Activated naive CD4-positive, alpha-beta T cell treated with anti-CD3 and anti-CD28 coated beads for 36 hours (primary cell): ENCODE measurements at places on chromosomes 5 and 9. TPM values are rescaled to one million over a fixed set of nuclear protein-coding genes. Genes with fewer than 3 reads are reported as not detected.
A peak's percentile ranks its signal among the peaks of the same experiment; 100 is the strongest.

Gene TMEM174
- not detected for total RNA-seq

Gene PCDHGA3
- total RNA-seq, result not detected

Gene GRM6
- not detected for total RNA-seq

GRCh38 chr5:61737964-61738340 is 405.9 kb downstream of the ZSWIM6 start:
- H3K27ac ChIP-seq, result no peak overlapping the region
- peaks cover 5% of the 10 kb centered on the region for H3K27me3 ChIP-seq
- no peak for DNase-seq

GRCh38 chr9:120252248-120252647 is 327.7 kb downstream of the CDK5RAP2 start:
- H3K27me3 ChIP-seq, result peaks cover 3% of the 10 kb centered on the region
- no peak overlapping the region for H3K27ac ChIP-seq
- DNase-seq, result no peak
- no peaks in the 10 kb centered on the region for H3K4me1 ChIP-seq
- H3K36me3 ChIP-seq, result no peaks in the 10 kb centered on the region

GRCh38 chr5:149936700-149937091 is 7.9 kb downstream of the PDE6A start:
- no peak for DNase-seq
- peaks cover 9% of the 10 kb centered on the region for H3K27me3 ChIP-seq
- H3K4me1 ChIP-seq, result peaks cover 6% of the 10 kb centered on the region
- no peaks in the 10 kb centered on the region for H3K36me3 ChIP-seq
- H3K27ac ChIP-seq, result no peak overlapping the region
- no peak overlapping the region for H3K4me3 ChIP-seq

DNA sequence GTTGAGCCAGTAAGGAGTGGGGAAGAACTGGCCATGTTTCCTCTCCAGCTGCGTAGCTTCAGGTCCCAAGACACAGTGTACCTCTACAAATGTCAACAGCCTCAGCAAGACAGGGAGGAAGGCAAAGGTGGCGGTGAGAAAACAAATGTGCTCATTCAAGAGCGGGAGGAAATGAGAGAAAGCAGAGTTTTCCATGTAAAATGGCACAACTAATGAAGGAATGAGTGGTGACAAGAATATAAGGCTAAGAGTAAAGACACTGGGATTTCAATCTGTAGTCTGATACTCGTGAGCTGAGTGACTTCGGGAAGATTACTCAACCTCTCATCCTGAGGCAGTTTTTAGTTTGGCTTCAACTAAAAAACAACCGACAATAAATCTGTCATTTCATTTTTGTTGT is 67.6 kb downstream of the DPYSL3 start:
- no peak for DNase-seq
- H3K4me1 ChIP-seq, result no peaks in the 10 kb centered on the region
- no peak overlapping the region for H3K4me3 ChIP-seq
- H3K27me3 ChIP-seq, result peaks cover 6% of the 10 kb centered on the region
- H3K27ac ChIP-seq, result no peak overlapping the region

DNA sequence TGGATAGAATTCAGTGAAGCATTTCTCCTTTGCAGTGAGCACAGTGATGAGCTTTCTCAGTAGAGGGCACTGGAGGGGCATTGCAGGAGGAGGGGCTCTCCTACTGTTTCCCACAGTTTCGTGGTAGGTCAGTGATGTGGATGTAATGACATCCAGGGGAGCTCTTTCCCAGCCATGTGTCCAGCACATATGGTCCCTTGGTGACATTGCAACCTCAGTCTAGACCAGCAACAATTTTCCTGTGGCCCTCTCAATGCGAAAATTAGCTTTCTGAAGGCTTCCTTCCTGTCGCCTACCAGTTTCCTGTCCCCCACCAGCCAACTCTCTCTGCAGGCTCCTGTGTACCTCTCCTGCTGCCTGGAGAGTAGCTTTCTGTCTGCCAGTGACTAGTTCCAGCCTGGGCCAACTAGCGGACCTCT is 6.9 kb upstream of the PDCL start:
- H3K36me3 ChIP-seq, result no peaks in the 10 kb centered on the region
- H3K4me3 ChIP-seq, result peak overlapping the region; percentile 48
- H3K27me3 ChIP-seq, result no peaks in the 10 kb centered on the region
- DNase-seq, result peak; percentile 44

- no peak overlapping the region for H3K4me3 ChIP-seq
- no peaks in the 10 kb centered on the region for H3K4me1 ChIP-seq
- H3K27ac ChIP-seq, result no peak overlapping the region
- DNase-seq, result peak; percentile 33
- no peaks in the 10 kb centered on the region for H3K27me3 ChIP-seq
Observed at GRCh38 chr9:16030528-16031185, 477.8 kb downstream of the CCDC171 start.

DNA sequence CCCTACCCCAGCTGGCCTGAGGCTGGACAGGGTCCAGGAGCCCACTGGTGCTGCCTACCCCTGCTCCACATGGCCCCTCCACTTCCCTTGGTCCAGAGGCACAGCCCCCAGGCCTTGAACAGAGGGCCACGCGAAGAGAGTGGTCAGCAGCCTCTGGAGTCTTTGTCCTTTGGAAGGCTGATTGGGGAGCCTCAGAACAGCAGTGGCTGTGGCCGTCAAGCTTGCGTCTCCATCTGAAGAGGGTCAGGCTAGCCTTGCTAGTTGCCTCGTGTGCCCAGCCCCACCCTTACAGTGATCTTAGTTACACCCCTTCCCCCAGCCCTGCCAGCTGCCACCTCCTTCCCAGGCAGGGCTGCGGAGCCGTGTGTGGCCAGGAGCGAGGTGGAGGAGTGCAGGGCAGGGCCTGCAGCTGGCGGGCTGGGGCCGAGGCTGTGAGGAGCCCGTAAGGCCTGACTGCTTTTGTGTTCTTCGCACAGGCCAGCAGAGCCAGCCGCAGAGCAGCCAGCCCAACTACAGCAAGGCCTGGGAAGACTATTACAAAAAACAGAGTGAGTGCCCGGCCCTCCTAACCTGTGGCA is 30.1 kb upstream of the PRDM12 start:
- H3K36me3 ChIP-seq, result peaks cover 30% of the 10 kb centered on the region
- no peak overlapping the region for H3K4me3 ChIP-seq
- H3K27ac ChIP-seq, result no peak overlapping the region
- DNase-seq, result no peak
- H3K4me1 ChIP-seq, result no peaks in the 10 kb centered on the region

- DNase-seq, result no peak
- H3K36me3 ChIP-seq, result no peaks in the 10 kb centered on the region
- no peak overlapping the region for H3K4me3 ChIP-seq
- no peaks in the 10 kb centered on the region for H3K4me1 ChIP-seq
- no peak overlapping the region for H3K27ac ChIP-seq
Observed at GRCh38 chr9:134226221-134226930, 62.0 kb upstream of the RNU6ATAC start.

DNA sequence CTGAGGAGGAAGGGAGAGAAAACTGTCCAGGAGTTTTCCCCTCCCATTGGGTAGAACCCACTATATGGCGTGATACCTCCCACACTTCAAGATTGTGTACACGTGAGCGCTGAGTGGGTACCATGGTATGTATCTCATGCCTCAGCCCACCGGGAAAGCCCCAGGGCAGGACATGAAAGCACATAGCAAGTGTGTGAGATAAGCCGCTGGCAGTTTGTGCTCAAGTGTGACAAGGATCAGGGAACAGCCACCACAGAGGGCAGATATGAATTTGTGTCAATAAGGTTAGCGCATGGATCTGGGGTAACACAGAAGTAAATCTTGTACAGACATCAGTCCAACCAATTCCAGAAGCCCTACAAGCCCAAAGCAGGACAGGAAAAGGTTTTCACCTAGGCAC is 42.6 kb upstream of the NAA35 start:
- H3K27ac ChIP-seq, result no peak overlapping the region
- no peak overlapping the region for H3K4me3 ChIP-seq
- no peaks in the 10 kb centered on the region for H3K4me1 ChIP-seq
- no peaks in the 10 kb centered on the region for H3K27me3 ChIP-seq
- DNase-seq, result peak; percentile 6

- no peak overlapping the region for H3K4me3 ChIP-seq
- DNase-seq, result no peak
- H3K27ac ChIP-seq, result no peak overlapping the region
Observed at GRCh38 chr9:14158916-14159315, 155.0 kb downstream of the NFIB start.

DNA sequence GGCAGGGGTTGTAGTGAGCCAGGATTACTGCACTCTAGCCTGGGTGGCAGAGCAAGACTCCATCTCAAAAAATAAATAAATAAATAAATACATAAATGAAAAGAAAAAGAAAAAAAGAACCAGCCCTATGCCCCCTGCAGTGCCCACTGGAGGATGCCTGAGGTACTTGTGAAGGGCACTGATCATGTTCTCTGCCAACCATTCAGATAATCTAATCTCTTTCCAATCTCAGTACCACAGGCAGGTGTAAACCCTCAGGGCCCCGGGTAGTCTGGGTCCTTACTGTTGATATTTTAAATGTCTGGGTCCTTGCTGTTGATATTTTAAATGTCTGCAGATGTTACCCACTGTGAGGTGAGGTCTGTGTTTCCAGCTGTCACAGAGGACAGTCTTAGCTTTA is 321.8 kb upstream of the ADCY2 start:
- H3K36me3 ChIP-seq, result no peaks in the 10 kb centered on the region
- no peak for DNase-seq
- no peak overlapping the region for H3K4me3 ChIP-seq
- H3K4me1 ChIP-seq, result no peaks in the 10 kb centered on the region
- peaks cover 5% of the 10 kb centered on the region for H3K27me3 ChIP-seq
